ENCODE measurements at places on chromosomes 7 and 10.

DNA sequence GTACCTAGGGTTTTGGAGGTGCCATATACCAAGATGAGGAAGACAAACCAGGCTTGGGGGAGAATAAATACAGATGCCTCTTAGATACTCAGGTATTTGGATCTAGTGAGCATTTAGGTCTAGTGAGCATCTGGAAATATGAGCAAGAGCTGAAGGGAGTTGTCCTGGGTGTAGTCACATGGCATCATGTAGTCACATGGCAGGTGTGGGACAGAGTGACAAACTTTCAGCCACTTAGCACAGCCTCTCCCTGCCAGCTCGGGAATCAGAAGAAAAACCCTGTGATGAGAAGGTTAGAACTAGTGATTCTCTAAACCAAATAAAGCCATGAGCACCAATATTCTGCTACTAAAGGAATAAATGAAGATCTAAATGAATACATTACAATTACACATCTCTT is 24.3 kb downstream of the RGR start:
- no peak for DNase-seq

- no peak for DNase-seq
Measured at GRCh38 chr10:8403711-8404371, 349.4 kb downstream of the GATA3 start.

GRCh38 chr10:70917635-70918034 is 29.3 kb upstream of the PCBD1 start:
- no peak for DNase-seq

GRCh38 chr7:116443646-116444045 is 55.9 kb upstream of the CAV2 start:
- no peak for DNase-seq

DNA sequence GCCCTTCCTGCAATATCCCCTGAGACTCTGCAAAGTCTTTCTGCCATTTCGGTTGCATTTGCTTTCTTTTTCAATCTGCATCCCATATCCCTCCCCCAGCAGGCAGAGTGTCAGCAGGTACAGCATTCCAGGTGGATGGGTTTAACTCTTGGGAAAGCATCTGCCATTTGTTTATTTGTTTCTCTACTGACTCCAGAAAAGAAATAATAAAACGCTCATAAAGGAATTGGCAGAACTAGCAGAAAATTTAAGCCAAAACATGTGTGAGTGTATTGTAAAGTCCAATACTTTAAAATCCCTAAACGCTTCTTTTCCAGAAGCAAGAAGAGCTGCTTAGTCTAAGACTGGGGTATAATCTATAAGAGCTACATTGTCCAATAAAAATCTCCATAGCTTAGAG is 393.8 kb downstream of the TNS3 start:
- DNase-seq, result no peak

GRCh38 chr10:133532871-133533270 is 5.7 kb downstream of the CYP2E1 start:
- no peak for DNase-seq

DNA sequence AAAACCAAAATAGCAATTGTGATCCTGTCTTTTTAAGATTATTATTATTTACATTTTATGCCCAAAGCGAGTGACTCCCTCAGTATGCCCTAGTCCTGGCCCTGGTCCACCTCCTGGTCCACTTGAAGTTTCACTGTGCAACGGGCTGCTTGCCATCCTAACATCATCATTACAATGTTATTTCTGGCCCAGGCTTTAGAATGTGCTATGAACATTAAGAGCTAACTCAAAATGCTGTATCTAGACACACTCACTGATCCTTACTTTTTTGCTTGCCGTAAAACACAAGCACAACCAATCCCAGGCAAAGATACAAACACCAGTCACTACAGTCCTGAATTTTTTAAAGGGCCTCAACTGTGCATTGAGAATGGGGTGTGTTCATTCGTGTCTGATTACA is 38.4 kb downstream of the RHOBTB1 start:
- DNase-seq, result no peak

DNA sequence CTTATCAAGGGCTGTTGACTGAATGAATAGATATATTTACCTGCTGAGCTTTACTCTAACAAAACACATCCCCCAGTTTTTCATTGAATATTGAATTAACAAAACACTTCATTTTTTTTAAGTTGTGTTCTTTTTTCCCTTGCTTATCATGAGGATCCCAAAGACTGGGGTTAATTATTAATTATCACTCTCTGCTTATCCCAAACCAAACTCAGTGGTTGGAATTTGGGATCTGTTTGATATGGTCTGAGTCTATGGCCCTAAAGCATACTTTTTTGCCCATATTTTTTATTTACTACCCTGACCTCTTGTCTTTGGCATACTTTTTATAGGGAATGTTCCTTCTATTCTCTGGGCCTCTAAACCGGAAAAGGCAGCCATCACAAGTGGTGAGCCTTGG is 697.1 kb upstream of the GALNT17 start:
- DNase-seq, result no peak

DNA sequence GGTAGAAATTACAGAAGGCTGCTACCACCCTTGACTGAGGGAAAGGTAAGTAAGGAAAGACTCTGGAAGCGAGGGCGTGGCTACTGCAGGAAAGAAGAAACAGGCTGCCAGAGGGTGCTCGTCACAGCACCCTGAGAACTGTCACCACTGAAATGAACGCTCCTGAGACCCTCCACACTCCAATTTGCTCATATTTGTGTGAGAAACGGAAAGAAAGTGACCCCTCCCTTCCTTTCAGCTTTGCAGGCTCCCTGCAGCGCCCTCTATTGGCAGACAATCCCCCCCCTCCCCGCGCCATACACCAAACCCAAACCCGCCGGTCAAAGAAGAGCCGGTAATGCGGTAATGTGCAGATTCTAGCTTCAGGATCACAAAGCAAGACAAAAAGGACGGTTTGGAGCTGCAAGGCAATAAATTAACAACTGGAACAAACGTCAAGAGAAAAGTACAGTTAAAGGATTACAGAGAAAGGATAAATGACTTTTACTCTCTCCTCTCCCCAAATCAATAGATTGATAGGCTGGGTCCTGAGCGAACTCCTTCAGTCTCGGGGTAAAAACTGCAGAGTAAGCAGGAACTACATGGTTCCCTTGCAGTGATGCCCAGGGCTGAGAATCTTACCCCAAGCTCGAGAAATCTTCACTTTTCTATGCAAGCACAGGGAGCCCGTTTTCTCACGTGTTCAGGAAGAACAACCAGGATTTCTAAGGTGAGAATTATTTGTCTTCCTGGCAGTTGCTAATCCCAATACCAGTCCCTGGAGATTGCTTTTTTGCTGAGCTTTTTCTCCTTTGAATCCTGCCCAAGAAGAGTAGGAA is 47.6 kb downstream of the STEAP1B start:
- DNase-seq, result peak; percentile 57

GRCh38 chr10:112282086-112282485 is 1.1 kb upstream of the TECTB start:
- DNase-seq, result no peak

GRCh38 chr10:122849900-122850605 is 4.4 kb upstream of the CUZD1 start:
- no peak for DNase-seq

GRCh38 chr7:28179120-28180030 is 1.2 kb downstream of the JAZF1 start:
- peak; percentile 79 for DNase-seq

- DNase-seq, result no peak
Measured at GRCh38 chr10:75335983-75336382, 65.6 kb downstream of the ZNF503 start.

GRCh38 chr10:70634011-70634410 is 31.5 kb upstream of the PRF1 start:
- DNase-seq, result no peak

GRCh38 chr7:114953724-114954123 is 31.8 kb downstream of the MDFIC start:
- DNase-seq, result no peak

- no peak for DNase-seq
Measured at GRCh38 chr7:44059219-44060090, 5.9 kb downstream of the PGAM2 start.

DNA sequence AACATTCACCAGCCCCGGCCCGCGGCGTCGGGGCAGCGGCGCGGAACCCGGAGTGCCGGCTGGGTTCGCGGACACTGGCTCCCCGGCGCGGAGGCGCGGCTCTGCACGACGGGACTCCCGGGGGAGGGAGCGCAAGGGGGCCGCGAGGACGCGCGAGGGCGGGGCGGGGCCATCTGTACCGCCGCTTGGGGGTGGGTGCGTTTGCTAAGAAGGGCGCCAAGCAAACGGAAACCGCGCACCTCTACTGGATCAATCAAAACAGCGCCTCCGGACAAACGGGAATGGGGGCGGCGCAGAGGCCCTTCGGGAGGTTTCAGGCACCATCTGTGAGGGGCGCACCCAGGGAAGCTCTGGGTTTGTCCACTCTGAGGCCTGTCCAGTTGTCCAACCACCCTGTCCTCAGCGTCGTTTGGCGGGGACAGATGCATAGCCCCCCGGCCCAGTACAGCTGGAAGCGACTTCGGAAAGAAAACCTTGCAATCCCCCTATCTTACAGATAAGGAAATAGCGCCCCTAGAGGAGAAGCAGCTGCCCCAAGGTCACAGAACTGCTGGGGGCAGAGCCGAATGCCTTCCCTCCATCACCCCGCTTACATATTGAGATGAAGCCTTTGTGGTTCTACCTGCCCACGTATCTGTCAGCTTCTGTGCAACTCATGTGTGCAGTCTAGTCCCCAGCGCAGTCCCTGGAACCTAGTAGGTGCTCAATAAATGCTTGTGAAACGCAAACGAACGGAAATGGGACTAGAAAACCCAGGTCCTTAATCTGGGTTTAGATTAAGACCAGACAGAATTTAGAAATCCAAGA is 10.7 kb upstream of the SLIT1 start:
- DNase-seq, result peak; percentile 79

GRCh38 chr10:21069929-21070700 is 173.0 kb upstream of the NEBL start:
- DNase-seq, result no peak

DNA sequence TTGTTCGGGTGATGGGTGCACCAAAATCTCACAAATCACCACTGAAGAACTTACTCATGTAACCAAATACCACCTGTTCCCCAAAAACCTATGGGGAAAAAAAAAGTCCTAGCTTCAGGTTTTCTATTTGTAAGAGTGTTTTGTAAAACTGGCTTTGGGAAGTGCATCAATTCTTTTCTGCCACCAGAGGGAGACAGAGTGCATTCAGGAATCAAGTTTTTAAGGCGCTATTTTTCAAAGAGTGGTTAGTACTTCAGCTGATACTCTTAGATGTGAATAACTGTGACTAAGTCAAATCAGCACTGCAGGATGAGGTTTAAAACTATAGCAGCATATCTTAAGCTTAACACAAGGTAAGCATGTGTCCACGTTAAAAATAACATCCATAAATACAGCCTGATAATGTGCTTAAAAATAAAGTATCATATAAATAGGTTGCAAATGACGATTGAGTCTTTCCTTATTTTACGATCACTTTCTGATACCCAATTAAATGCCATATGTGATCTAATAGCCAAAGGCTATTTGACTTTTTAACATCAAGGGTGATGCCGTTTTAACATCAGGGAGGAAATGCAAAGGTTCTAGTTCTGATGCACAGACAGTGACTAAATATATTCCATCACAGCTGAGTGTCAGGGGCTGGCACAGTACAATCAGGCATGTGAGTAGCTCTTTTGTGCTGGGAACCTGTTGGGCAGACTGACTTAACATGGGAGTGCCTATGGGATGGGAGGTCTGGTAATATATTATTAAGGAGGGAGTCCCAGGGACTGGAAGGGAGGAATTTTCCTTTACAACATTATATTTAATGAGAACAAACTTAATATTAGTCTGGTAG is 10.6 kb upstream of the LYZL2 start:
- DNase-seq, result no peak

- no peak for DNase-seq
Measured at GRCh38 chr7:12314199-12314598, 89.5 kb downstream of the VWDE start.

DNA sequence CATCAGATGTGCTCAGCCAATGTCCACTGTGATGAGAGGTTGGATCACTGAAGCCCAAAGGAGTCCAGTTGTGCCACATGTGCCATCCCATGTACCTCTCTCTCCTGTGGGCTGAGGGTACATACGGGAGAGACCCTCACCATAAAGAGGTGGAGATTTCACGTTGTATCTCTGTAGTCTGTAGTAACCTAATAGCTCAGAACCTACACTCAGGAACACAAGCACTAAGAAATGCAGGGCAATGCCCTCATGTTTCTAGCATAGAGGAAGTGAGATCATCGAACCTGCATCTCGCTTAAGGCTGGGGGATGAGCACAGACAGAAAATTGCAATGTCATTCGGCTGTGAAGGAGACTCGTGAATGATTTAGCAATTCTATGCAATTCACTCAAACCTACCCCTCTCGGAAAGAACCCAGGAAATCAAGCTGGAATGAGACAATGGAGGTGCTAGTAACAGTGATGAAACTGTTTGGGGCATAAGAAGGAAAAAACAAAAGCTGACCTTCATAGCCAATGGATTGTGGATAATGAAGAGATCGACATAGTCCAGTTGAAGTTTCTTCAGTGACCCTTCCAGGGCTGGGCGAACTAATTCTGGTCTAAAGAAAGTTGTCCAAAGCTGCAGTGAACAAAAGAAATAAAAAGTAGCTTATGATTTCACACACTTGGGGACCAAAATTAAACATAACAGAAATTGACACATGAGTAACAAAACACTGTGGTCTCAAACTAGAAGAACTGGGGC is 80.3 kb upstream of the UCN3 start:
- DNase-seq, result peak; percentile 59

DNA sequence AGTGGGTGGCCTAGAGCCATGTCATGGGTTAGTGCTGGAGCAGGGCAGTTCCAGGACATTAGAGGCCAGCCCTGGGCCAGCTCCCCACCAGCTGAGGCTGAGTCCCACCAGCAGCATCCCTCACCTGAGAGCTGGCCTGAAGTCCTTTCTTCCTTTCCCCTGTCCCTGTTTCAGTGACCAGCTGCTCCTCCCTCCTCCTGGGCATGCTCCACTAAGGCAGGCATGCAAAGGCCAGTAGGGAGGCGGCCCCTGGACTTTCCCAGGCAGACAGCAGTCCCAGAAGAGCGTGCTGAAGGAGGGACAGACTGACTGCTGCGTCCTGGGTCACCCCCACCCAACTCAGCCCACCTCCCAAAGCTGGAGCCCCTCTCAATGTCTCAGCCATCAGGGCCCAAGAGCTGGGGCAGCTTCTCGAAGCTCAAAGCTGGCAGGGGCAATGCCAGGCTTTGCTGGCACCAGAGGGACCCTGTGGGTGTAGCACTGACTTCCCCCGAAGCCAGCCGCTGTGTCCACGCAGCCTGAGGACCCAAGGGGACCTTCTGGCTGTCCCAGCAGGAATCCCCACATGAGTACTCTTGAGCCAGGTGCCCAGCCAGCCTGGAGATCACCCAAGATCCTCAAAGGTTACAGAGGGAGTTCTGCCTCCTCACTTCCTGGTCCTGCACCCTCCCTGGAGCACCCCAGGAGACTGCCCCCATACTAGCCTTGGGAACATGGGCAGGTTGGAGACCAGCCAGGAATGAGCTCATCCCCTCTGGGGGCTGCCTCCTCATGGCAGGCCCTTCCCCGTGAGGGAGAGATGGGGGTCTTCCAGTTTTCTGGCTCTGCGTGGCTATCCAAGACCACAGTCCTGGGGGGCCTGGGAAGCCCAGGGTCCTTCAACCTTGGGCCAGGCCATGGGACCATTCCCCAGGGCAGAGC is 35.2 kb upstream of the RET start:
- no peak for DNase-seq

- no peak for DNase-seq
Measured at GRCh38 chr7:77580762-77581350, 43.8 kb downstream of the PTPN12 start.

Measured in activated naive CD4-positive, alpha-beta T cell treated with anti-CD3 and anti-CD28 coated beads, Interleukin-2, amount 10 ng/mL, durations not matched to agents 7 days and 5 days (primary cell).